CD4-positive, alpha-beta T cell treated with Interleukin-17A for 4 hours (primary cell): ENCODE measurements at places on chromosomes 7 and 10.

DNA sequence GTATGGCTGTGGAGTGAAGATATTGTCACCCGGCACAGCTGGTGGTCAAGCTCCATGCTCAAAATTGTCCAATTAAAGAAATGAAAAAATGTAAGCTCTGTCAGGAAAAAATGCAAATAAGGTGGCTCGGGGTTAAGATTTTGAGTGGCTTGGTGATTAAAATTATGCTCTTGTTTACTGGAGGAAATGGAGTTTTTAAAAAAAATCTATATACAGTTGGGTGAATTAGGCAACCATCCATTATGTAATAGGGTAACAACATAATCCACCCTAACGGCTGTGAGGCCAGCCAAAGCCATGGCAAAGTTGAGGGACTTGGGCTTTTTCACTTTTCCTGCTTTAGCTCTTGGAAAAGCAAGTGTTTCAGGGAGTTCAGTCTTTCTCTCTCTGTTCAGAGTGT lies 260.8 kb upstream of the HABP2 start:
- no peak for DNase-seq

DNA sequence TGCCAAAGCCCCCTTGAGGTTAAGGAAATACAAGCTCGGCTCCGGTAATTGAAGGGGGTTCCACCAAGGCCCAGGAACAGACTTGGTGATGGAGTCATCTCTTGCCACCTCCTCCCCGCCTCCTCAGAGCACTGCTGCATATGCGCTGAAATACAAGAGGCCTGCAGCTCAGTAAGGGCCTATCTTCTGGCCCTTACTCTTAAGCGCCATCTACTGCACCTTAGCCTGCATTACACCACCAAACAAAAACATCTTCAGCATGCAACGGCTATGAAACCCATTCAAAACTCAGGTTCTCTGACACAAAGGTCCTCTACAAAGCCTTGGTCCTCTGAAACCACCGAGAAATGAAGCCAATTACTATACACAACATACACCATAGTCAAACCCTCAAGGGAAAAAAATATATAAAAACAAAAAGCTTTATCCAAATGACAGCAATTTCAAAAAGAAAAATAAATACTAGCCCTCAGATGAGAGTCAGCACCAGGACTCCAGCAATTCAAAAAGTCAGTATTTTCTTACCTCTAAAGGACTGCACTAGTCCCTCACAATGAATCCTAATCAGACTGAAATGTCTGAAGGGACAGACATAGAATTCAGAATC lies 176.8 kb upstream of the TBX20 start:
- DNase-seq: no peak

- no peak for DNase-seq
Observed at GRCh38 chr7:47502240-47502877, 79.6 kb downstream of the TNS3 start.

- DNase-seq: no peak
Observed at GRCh38 chr10:83562381-83562780, 576.9 kb upstream of the GHITM start.

GRCh38 chr10:130233426-130233825 lies 97.2 kb downstream of the GLRX3 start:
- DNase-seq: no peak

GRCh38 chr10:98623176-98623575 lies 176.4 kb upstream of the HPS1 start:
- no peak for DNase-seq

DNA sequence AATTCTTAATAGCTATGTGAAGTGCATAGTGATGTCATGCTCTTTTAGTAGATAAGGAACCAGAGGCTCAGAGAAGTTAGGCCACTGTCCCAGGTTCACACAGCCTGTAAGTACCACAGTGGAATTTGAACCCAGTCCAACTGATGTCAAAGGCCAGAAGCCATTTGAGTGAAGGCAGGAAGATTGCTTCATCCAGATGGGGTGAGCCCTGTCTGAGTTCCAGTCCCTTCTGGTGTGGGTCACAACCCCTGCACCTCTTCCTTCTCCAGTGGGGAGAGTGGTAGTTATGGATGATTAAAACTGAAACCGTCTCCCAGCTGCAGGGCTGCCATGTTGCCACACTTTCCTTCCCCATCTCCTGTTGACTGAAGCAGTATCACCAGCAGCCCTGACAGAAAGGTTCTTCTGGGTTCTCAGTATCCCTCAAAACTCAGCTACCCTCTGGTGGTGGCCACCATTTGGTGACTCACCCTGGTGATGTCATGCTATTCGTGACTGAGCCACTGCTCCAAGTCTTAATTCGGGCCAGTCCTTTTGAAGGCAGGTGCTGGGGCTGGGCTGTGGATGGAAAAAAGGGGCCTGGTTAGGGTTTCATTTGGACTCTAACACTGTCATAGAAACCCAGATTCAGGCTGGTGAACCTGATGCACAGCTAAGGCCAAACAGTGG lies 1.5 kb upstream of the C10orf95 start:
- DNase-seq: peak; percentile 54

GRCh38 chr10:83657487-83657886 lies 481.8 kb upstream of the GHITM start:
- DNase-seq: no peak

DNA sequence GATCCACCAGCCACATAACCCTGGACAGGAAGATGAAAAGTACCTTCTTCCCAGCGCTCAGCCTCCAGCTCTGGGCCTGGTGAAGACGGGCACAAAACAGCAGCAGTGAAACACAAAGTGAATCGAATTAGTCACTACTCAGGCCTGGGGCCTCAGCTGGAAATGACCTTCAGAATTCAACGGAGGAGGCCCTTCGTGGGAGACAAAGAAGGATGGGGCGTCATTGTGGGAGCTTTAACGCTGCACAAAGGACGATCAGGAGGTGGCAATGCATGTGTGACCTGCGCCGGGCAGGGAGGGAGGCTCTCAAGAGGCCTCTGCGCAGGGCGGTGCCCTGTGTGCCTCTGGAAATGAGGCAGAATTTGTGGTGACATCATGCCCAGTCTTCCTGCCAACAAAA lies 161.9 kb downstream of the DNAJB6 start:
- DNase-seq: no peak

- DNase-seq: no peak
Observed at GRCh38 chr7:142919656-142920055, 13.9 kb downstream of the TRPV5 start.

- no peak for DNase-seq
Observed at GRCh38 chr10:42940487-42941294, 136.2 kb upstream of the RET start.

DNA sequence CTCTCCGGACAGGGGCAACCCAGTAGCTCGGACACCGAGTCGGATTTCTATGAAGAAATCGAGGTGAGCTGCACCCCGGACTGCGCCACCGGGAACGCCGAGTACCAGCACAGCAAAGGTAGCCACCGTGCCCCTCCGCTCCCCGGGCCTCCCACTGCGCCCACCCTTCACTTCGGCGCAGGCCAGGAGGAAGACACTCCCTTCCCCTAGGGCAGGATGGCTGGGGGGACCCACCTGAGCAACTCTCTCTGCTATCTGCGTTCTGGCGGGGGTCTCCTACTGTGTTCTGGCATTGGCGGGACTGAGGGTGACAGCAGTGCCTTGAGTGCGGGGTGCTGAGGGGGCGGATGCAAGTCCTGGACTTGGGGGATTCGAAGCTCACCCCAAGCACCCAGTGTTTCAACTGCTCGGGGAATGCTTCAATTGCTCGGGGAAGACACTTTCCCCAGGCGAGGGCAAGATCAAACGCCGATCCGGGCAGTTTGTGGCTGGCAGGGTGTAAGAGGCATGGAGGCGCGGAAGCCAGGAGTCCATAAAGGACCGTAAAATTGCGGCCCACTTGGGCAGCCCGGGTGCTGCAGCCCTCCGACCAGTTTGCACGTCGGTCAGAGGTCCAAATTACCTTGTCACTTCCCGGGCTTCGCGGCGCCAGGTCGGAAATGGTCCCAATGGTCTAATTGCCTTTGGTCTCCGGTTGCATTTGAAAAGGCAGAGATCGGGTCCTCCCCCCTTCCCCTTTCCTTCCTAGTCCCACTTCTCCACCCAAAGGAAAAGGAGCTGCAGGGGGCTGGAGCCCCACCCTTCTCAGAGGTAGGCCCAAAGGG lies 950 bp downstream of the EVX1 start:
- no peak for DNase-seq

- DNase-seq: no peak
Observed at GRCh38 chr7:35565927-35566326, 129.0 kb downstream of the HERPUD2 start.

- no peak for DNase-seq
Observed at GRCh38 chr7:141328290-141328689, 222.9 kb upstream of the AGK start.

DNA sequence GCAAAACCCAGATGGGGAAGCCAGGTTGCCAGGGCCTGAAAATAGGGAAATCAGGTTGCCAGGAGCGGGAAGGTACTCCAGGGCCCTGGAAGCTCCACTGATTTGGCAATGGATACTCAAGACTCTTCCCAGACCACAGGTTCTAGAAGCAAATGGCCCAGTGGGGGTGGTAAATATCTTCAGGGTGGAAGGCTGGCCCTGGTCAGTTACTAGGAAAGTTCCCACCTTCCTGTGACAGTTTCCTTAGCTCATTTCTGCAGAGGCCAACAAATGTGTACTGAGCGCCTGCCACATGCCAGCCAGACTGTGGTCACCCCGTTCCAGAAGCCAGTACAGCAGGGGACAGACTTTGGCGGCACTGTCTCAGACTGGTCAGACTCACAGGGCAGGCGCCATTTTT lies 113.6 kb downstream of the FAM53B start:
- no peak for DNase-seq

DNA sequence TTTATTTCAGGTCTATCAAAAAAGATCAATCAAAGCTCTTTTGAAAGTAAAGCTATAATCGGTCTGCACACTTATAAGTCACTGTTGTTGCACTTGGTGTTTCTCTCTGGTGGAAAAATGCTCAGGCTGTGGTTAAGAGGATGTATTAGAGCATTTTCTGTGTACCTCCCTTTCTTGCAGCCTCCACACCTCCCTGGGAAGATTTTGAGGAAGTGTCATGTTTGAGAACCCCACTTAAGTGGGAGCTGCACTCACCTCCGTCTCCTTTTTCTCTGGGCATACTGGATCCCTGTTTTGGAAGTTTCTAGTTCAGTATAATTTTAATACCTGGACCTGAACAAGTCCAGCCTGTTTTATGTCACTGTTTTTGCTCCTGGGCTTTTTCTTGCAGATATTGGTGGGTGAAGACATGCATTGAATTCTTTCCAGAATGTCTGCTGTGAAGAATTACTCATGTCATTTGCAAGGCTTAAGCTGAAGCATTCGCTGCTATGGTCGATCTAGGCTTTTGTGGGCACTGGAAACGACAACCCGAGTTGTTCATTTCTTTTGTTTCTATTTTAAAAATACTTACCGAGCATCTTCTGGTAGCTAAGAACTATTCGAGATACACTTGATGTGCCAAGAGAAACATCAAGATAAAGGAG lies 36.6 kb downstream of the TCF7L2 start:
- DNase-seq: no peak

DNA sequence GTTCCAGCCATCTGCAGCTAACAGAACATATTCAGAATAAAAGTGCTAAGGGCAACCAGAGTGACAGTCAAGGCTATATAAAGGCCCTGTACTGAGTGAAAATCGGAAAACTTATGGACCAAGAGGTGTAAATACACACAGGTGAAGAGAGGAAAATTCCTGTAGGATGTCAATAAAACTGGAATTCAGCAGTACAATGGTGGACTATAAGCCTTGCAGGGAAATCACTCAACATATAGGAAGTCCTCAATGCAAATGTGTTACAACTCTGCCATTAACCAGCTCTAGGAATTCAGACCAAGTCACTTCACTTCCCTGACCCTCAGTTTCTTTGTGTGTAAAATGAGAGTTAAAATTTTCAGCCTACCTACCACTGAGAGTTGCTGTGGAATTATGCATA lies 7.7 kb downstream of the USP6NL start:
- no peak for DNase-seq
